ENCODE measurements at places on chromosomes 6 and 20. TPM values are rescaled to one million over a fixed set of nuclear protein-coding genes. Genes with fewer than 3 reads are reported as not detected.

HRH3 gene
- total RNA-seq: not detected

GRCh38 chr20:50648651-50649050, 42.7 kb downstream of the RIPOR3 start:
- DNase-seq: no peak

GRCh38 chr6:169185011-169185521, 68.6 kb downstream of the THBS2 start:
- DNase-seq: no peak

- no peak for DNase-seq
Measured at GRCh38 chr6:166959911-166960608, 3.7 kb upstream of the RNASET2 start.

DNA sequence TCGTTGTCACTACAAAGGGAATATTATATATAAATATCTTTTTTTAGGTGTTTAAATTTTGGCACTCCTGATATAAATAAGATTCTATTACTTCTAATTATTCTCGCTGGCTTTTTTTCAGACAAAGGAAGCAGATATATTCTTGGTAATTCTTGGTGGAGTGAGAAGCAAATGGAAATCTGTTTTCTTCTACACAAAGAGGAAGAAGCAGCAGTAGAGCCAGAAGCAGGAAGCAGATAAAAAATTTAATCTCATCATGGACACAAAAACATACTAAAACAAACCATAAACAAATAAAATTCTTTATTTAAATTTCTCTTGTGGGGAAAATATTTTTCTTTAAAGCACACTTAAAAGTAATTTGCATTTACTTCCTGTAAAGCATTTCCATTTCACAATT, 3.7 kb upstream of the KIAA0319 start:
- no peak for DNase-seq
